NCI-H2171 treated with DMSO at 0.1 percent for 48 hours (cell line): ENCODE measurements at places on chromosomes 2 and 18.

GRCh38 chr2:204081487-204082425 lies 145.2 kb downstream of the ICOS start:
- peak; percentile 94 for DNase-seq

GRCh38 chr2:96316999-96317398 lies 8.1 kb upstream of the ITPRIPL1 start:
- no peak for DNase-seq

DNA sequence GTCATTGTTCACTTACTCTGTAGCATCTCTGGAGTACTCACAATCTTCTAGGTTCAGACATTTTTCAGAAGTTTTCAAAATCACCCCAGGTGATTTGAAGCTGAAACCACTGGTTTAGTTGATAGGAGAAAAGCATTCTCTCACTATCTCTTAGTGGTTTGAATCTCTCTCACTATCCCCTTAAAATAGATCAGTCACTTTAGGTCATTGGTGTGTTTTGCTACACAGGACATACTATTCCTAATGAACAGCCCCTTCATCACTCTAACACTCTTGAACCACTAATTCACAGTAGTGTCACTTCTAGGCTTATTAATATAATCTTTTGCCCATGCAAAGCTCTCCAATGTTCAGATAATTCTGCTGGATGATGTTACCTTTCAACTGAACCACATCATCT lies 34.5 kb downstream of the LYPD6 start:
- no peak for DNase-seq

GRCh38 chr18:62522178-62522503 lies 684 bp upstream of the ZCCHC2 start:
- peak; percentile 38 for DNase-seq

GRCh38 chr18:22224339-22224738 lies 55.0 kb downstream of the GATA6 start:
- DNase-seq = no peak

- DNase-seq = no peak
Measured at GRCh38 chr2:128438091-128438490, 119.4 kb upstream of the HS6ST1 start.

DNA sequence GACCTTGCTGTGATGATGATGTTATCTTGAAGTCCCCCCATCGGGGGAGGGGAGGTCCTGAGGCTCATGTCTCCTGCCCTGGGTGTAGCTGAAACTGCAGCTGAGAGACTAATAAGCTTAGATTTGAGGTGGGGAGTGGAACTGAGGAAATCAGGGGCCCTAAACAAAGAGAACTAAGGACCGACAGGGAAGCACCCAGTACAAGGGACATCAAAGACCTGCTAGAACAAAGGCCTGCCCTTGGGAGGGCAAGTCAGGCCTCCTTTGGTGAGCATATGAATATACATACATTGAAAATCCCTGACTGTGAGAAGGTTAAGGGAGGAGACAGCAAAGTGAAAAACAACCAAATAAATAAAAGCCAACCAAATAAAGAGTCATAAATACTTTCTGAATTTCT lies 1132.5 kb upstream of the CELF4 start:
- DNase-seq = no peak

DNA sequence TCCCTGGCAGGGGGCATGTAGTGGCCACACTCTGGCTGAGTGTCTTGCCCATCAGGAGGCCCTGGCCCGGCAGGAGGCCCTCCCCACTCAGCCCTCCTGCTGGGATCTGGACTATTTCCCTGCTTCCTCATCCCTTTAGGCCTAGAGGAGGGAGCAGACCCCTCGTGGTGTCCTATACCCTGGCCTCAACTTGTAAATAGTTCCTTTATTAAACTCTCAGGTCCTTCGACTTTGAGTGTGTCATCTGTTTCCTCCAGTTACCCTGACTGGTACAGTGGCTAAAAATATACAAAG lies 166.7 kb upstream of the GLI2 start:
- DNase-seq = no peak

GRCh38 chr2:8543060-8543382 lies 138.8 kb upstream of the ID2 start:
- no peak for DNase-seq

- no peak for DNase-seq
Measured at GRCh38 chr2:239292531-239292930, 108.3 kb downstream of the HDAC4 start.

- DNase-seq = no peak
Measured at GRCh38 chr18:52344881-52345280, 4.9 kb downstream of the DCC start.

DNA sequence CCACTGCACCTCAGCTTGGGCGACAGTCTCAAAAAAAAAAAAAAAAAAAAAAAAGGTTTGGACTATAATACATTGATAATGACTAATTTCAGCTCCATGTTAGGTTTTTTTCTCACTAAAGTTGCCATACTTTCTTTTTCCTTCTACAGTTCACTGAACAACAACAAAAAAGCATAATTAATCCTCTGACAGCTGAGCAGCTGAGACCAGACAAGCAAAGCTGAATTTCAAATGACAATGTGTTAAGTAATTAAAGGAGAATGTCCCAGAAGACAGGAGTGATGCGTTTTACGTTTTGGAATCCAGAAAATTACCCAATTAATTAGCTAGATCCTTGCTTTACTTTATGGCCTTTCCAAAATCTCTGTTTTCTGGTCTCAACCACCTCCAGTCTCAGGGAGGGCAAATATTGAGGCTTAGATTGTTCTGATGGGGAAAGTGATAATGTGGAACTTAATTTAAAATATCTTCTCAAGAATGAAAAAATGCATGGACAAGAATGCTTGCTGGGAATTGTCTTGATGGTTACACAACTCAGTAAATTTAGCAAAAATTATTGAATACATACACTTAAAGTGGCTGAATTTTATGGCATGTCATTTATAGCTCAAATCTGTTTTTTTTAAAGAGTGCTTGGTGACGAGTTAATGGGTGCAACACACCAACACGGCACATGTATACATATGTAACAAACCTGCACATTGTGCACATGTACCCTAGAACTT lies 17.4 kb upstream of the RMDN2 start:
- DNase-seq = no peak

DNA sequence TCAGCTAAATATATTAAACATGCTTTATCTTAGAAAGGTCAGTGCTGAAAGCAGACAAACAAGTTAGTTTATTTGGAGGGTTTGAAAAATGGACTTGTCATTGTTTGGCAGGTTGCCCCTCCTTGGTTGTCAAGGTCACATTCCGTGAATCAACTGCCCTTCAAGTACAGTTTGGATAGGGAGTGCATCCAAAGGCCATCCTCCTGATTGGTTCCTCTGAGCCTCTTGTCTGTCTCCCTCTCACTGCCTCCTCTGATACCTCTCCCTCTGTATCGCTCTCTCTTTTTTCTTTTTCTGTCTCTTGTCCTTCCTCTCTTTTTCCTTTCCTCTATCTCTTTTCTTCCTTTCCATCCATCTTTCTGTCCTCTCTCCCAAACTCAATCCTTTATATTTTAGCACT lies 5.4 kb downstream of the ITGAV start:
- DNase-seq = no peak

DNA sequence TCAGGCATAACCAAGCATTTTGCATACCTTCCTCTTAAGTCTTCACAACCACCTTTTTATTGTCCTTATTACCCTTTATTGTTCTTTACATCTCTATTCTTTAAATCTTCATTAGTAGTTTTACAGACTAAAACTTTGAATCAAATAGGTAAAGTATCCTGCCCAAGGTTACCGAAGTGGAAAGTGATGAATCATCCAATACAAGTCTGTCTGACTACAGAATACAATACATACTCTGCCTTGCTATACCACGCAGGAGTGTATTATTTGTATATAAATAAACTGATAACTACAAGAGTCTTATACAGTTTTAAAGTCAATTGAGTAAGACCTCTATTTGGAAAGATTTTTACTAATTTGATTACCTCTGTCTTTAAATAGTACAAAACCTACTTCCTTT lies 196.0 kb downstream of the ZEB2 start:
- no peak for DNase-seq

DNA sequence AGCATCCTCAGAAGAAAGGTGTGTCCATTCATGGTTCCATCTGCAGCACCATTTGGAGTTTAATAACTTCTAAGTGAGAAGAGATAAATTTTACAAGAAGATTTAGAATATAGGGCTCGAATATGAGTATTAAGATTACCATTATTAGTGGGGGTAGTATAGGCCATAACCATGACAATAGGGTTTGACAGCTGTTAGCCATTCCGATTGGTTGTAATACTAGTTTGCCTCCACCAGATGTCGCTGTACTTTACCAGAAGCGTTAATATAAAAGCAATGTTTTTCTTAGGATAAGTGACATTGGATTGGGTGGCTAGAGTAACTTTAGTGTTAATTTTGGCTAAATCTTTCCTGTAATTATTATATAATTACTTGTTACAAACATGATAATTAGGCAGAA lies 107.5 kb upstream of the SRD5A2 start:
- no peak for DNase-seq

DNA sequence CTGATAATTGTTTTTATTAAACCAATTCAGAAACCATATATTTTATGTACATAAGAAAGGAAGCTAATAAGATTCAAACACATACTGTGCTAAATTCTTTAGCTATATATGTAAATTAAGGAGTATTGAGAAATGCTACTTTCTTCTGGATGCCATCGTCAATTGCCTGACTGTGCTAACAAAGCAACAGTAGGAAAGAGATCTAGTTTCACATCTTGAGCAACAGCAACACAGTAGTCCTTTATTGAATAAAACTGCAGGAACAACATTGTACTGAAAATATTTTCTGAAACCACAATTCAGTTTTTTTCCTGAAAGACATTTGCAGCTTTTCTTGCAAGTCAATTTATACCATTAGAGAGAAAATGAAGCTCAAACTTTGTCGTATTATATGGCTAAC lies 1404.9 kb upstream of the SLC39A10 start:
- DNase-seq = peak; percentile 26

DNA sequence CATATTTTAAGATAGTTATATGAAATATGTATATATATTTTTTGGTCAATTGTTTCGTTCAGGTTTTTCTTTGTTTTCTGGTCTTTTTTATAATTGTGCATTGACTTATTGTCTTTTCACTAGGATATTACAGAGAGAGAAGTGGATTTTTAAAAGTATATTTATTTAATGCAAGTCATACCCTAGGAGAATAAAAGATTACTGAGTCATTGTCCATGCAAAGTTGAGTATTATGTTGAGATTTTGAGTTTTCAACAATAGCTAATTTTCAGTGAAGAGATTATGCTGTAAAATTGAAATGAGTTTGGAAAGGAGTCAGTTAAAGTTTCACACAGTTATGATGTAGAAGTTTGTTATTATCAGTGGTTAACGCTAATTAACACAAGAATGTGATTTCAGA lies 203.6 kb upstream of the SPRED2 start:
- DNase-seq = no peak

DNA sequence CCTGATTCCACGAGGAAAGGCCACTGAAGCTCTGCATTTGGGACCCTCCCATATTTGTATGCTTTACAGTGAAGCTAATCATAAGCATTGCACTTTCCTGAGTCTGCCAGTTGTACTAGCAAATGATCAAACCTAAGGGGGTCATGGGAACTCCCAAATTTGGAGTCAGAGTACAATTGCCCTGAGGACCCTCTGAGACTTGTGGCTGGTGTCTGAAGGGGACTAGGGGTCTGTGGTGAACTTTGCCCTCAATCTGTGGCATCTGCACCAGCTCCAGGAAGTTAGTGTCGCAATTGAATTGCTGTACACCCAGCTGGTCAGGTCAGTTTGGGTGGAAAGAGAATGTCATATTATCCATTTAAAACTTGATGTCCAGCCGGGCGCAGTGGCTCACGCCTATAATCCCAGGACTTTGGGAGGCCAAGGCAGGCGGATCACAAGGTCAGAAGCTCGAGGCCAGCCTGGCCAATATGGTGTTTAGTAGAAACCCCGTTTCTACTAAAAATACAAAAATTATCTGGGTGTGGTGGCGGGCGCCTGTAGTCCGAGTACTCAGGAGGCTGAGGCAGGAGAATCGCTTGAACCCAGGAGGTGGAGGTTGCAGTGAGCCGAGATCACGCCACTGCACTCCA lies 18.1 kb downstream of the SOWAHC start:
- DNase-seq = no peak

GRCh38 chr2:210536973-210537650 lies 19.3 kb upstream of the CPS1 start:
- DNase-seq = no peak

DNA sequence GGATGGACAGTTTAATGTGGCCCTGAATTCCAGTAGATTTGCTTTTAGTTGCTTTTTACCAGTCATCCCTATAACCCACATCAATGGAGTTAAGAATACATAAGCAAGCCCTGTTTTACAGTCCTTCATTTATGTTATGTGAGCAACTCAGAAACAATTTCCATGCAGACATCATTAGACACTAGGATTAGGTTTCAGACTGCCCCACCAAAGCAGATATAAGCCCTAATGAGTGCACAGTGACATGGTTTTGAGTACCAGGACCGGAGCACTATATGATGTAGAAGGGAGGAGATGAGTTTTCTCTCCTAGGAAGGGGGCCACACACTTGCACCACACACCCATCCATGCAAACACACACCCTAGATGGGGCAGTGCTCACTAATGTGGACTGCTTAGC lies 15.5 kb downstream of the KCNS3 start:
- peak; percentile 78 for DNase-seq

DNA sequence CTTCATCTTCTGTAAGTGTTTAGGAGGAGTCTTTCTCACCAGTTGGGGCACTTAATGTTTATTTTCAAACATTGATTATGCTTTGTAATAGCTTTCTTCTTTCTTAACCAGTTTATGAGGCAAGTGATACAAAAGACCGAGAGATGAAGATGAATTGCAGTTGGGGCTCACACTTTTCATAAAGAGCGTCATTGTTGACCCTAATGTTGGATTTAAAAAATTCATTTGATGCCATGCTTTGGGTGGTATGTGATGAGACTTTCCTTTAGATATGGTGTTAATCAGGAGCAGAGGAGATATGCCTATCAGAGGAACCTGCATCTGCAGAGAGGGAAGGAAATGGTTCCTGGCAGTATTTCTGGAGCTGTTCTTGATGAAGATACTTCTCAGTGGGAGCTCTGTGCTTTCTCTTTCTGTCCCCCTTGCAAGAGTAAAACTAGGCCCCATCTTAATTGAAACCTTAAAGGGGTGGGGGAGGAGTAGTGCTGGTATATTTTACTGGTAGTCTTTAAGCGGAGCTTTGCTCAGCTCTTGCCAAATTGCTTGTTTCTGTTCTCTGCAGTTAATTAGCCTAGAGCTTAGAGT lies 2.3 kb downstream of the EML4 start:
- DNase-seq = no peak

- DNase-seq = no peak
Measured at GRCh38 chr18:79530821-79531220, 135.1 kb downstream of the NFATC1 start.

DNA sequence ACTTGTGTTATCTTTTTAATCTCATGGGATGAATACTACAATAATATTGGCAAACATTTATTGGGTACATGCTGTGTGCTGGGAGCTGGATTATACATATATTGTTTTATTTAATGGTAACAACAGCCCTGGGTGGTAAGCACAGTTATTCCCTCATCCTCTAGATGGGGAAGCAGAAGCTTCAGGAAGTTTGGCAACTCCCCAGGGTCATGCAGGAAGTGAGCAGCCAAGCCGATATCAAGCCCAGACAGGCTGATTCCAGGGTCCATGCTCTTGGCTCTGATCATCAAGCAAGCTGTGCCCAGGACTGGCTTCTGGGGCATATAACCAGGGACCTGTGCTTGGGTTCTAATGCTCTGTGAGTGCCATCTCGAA lies 155.8 kb downstream of the ZNF516 start:
- DNase-seq = no peak

GRCh38 chr2:82789851-82790205 lies 1669.3 kb downstream of the SUCLG1 start:
- DNase-seq = no peak

- DNase-seq = no peak
Measured at GRCh38 chr2:241050624-241051577, 51.2 kb downstream of the MTERF4 start.
